ENCODE measurements at places on chromosomes 4 and X. TPM values are rescaled to one million over a fixed set of nuclear protein-coding genes. Genes with fewer than 3 reads are reported as not detected.

Gene MAGEA1
- total RNA-seq: not detected

Gene PCDH10
- total RNA-seq: 21.3 TPM

Gene MAGEE1
- 0.96 TPM for total RNA-seq

Gene SRPX2
- 171 TPM for total RNA-seq

Gene BMP3
- total RNA-seq: under 0.01 TPM

Gene SMS
- total RNA-seq: 199 TPM

Gene MAP3K15
- total RNA-seq: not detected

Gene MSX1
- 0.56 TPM for total RNA-seq

Gene USO1
- 154 TPM for total RNA-seq

Gene RGS12
- 10.2 TPM for total RNA-seq

Gene VCX2
- total RNA-seq: 0.19 TPM

Gene RHOXF2
- total RNA-seq: not detected

Gene CSAG3
- not detected for total RNA-seq

Gene ANK2
- total RNA-seq: 50.2 TPM

Gene BRS3
- total RNA-seq: not detected

Gene PDGFC
- total RNA-seq: 67.9 TPM

Gene KCNE5
- total RNA-seq: 0.38 TPM

Gene NXF2B
- total RNA-seq: not detected

Gene FAM149A
- 2.3 TPM for total RNA-seq

Gene HTN1
- total RNA-seq: not detected

Gene NEUROG2
- not detected for total RNA-seq

Gene ENAM
- under 0.01 TPM for total RNA-seq

Gene SAGE1
- total RNA-seq: not detected

Gene SYN1
- 0.28 TPM for total RNA-seq

Gene PALLD
- total RNA-seq: 100 TPM

Gene SPANXN4
- total RNA-seq: not detected
